A549 (cell line): ENCODE measurements at places on chromosomes 1 and 21.

DNA sequence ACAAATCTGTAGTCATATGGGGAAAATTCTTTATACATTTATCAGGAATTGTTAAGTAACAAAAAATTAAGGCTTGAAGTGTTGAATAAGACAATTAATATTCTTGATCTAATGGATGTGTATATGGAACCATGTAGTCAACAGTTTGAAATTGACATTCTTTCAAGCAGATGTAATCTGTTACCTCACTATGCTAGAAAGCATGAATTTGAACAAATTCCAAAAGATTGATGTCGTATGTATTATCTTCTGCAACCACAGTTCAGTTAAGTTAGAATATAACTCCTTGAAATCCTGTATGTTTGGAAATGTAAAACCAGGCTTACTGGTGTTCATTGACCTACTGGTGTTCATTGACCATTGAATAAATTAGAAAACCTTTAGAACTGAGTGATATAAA is 16.1 kb downstream of the CCDC18 start:
- DNase-seq = no peak

- DNase-seq = no peak
Observed at GRCh38 chr1:4019147-4019521, 119.1 kb upstream of the C1orf174 start.

DNA sequence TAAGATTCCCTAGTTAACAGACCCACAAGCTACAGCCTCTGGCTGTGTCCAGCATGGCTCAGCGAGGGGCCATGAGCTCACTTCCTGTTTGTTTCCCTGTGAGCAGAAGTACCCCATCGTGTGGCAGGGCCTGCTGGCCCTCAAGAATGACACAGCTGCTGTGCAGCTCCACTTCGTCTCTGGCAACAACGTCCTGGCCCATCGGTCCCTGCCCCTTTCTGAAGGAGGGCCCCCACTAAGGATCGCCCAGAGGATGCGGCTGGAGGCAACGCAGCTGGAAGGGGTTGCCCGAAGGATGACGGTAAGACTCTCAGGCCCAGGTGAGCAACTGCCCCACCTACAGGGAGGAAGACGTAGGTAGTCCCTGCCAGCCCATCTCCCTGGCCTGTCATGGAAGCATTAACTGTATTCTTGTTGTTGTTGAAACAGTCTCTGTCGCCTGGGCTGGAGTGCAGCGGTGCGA is 38.2 kb downstream of the ZBTB17 start:
- DNase-seq = no peak

- no peak for DNase-seq
Observed at GRCh38 chr1:15038232-15039016, 115.1 kb upstream of the TMEM51 start.

GRCh38 chr1:225509376-225509707 is 81.5 kb upstream of the LBR start:
- no peak for DNase-seq

DNA sequence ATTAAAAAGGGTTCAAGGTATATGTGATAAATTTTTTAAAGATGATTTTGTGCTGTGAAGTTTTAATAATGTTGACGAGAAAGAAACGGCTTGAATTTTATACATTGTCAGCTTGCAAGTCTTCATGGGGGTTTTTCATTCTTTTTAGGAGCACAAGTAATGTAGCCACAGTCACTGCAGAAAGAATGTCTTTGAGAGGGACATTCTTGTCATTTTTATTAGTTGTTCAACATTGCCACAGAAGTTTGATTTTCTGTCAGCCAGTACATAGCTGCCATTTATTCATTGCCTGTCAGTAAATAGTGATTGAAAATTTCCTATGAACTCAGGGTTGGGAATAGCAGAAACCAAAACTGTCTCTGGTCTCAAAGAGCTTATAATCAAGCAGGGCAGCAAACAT is 156.3 kb downstream of the DHRS3 start:
- no peak for DNase-seq

DNA sequence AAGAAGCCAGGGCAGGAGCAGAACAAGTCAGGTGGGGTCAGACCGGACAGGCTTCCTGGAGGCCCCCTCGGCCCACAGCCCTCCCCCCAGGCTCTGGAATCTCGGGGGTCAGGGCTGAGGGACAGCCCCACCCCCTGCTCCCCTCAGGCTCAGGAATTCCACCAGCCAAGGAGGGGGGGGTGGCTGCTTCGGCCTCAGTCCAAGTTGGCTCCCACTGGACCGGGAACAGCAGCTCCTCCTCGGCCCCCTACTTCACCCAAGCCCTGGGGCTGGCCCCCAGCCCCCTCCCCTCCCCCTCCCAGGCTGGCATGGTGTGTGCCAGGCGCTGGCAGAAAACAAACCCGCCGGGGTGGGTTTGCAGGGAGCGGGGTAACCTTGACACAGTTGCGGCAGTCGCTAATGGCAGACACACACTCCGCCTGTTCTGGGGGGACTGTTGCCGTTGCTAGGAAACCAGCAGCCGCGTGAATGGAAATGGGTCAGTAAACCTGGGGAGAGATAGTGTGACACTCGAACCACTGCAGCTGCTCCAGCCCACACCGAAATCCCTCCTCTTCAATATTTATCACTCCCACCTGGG is 32.4 kb downstream of the AHDC1 start:
- no peak for DNase-seq

GRCh38 chr1:174007851-174008250 is 14.3 kb downstream of the RC3H1 start:
- no peak for DNase-seq

DNA sequence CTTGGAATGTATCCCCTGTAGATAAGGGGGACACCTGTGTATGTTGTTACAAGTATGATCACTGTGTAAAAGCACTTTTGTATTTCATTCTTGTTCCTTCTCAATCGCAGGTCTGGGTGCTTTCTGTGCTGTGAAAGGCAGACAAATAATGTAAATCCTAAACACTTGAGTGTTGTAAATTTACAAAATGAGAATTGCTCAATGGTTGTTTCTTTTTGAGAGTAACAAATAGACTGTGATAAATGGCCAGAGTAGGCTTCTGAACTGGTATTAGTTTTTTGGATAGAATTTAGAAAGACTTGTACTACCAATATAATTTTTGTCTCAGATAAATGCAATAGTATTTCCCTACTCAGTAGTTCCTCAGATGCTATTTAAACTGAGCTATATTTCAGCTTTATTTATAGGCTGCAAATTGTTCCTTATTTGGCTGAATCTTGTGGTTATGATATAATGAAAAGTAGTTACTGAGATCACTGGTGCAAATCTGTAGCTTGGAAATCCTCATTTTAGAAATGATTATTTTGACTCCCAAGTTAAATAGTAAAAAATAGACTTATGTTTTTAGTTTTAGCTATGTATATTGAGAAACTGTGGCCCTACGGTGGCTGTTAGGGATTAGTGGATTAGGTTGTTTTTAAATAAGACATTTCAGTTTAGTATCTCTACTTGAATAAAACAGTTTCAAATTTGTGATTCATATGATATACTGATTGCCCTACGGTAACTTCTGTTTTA is 9.2 kb downstream of the BACH1 start:
- no peak for DNase-seq

DNA sequence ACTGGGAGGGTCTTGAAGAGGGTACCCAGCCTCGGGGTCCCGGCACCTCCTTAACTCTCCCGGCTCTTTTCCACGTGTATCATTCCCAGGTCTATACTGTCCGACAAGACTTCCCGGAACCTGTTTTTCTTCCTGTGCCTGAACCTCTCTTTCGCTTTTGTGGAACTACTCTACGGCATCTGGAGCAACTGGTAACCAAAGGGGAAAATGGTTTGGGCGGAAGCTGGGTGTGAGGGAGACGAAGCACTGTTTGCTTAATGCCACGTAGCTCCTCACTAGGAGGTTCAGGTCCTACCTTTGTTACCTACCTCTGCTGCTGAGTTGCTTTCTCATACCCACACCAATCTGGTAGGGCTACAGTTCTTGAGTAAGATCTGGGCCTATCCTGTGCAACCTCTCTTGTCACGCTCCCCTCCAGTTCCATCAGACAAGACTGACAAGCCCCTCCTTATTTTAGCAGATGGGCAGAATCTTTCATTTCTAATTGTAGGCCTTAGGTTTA is 642 bp downstream of the SLC30A7 start:
- peak; percentile 27 for DNase-seq

DNA sequence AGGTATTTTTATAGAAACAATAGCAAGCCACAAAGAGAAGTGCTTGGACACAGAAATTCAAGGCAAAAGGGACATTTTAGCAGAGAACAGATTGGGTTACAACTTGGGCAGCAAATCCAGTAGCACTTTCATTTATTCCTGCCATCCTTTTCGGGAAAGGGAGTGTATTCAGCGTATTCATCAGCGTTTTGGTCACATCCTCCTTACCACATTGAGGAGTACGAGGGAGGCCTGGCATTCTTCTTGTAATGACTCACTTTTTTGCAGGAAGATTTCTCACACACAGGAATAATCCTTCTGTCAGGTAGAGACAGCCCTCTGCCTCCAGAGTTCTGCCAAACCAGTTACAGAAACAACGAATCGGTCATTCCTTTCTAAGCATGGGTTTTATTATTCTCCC is 18.1 kb upstream of the FAM78B start:
- DNase-seq = no peak
